Kidney (tissue), 22 donors: ENCODE measurements at places on chromosomes 1 and 21. TPM values are rescaled to one million over a fixed set of nuclear protein-coding genes. Genes with fewer than 3 reads are reported as not detected.
A peak's percentile ranks its signal among the peaks of the same experiment; 100 is the strongest.

DNA sequence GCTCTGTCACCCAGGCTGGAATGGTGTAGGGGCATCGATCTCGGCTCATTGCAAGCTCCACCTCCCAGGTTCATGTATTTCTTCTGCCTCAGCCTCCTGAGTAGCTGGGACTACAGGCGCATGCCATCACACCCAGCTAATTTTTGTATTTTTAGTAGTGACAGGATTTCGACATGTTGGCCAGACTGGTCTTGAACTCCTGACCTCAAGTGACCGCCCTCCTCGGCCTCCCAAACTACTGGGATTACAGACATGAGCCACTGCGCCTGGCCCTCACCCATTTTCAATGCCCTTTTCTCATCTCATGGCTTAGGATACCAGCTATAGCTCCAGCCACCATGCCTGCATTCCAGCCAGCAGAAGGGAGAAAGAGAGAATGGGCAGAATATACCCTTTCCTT lies 12.9 kb upstream of the SOX13 start:
- no peak for DNase-seq

- DNase-seq, result no peak
Observed at GRCh38 chr1:54528613-54529012, 19.4 kb upstream of the ACOT11 start.

GRCh38 chr1:178323067-178323466 lies 173.7 kb downstream of the CLEC20A start:
- DNase-seq, result no peak

DNA sequence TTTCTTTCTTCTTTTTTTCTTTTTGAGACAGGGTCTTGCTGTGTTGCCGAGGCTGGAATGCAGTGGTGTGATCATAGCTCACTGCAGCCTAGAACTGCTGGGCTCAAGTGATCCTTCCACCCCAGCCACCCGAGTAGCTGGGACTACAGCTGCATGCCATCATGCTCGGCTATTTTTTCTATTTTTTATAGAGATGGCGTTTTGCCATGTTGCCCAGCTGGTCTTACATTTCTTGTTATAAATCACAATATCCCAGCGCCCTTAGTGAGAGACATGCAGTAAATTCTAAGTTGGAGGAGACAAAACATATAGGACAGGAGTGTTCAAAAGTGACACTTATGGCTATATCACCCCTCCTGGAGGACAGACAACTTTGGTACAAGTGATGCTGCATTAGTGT lies 31.3 kb upstream of the ACTN2 start:
- DNase-seq, result peak; percentile 56

DNA sequence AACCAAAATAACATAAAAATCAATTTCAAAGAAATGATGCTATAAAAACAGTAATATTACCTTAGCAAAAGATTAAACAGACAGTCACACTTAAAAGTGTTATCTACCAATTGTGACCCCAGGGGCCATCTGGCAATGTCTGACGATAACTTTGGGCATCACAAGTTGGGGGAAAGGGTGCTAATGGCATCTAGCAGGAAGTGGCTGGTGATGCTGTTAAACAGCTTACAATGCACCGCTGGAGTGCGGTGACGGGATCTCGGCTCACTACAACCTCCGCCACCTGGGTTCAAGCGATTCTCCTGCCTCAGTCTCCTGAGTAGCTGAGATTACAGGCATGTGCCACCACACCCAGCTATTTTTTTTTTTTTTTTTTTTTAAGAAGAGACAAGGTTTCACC lies 27.6 kb downstream of the NUP133 start:
- no peak for DNase-seq

Gene FAM167B
- polyA plus RNA-seq, result 84.8 TPM

Gene EFNA3
- 1.2 TPM for polyA plus RNA-seq

DNA sequence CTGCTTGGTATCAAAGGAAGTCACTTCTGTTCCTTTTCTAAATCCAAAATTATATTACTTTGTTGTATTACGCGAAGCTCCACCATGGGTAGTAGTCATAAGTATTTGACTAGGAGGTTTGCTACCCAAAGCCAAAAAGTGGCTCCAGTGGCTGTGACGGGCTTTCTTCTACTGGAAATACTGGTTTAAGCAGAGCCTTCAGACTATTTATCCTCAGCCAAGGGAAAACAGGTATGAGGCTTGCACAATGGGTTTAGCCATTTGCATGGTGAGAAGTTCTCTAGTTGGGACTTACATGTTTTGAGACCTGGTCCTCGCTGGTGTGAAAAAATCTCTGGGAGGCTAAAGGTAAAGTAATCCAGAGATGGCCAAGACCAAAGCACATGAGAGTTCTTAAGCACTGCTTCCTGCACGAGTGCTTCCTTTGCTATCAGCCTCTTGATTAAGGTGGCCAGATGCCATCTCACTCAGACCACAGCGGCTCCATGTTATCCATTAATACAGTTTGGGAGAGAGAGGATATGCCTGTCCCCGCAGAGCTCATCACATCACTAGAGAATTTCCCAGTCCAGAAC lies 121.2 kb downstream of the PIK3R3 start:
- no peak for DNase-seq

Gene SLC25A34
- polyA plus RNA-seq, result 12.2 TPM

DNA sequence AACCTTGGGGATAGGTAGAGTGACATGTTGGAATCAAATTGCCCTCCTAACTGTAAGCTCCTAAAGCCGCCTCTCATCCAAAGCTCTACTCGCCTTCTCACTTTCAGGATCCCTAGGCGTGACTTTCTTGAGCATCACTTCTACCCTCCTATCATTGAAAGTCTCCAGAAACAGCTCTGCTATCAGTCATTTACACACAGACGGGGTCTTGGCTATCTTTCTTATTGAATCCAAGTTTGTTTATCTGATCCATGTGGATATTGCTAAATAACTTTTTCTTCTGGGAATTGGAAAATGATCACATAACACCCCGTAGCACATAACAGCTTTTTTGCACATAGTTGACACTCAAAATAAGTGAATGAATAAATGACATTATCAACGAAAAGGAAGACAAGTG lies 216.4 kb upstream of the KIAA0040 start:
- DNase-seq, result no peak
